NCI-H446 treated with DMSO at 0.1 percent for 48 hours (cell line): ENCODE measurements at places on chromosomes 3 and 15.

- DNase-seq = no peak
Observed at GRCh38 chr15:98865397-98866339, 141.9 kb downstream of the PGPEP1L start.

DNA sequence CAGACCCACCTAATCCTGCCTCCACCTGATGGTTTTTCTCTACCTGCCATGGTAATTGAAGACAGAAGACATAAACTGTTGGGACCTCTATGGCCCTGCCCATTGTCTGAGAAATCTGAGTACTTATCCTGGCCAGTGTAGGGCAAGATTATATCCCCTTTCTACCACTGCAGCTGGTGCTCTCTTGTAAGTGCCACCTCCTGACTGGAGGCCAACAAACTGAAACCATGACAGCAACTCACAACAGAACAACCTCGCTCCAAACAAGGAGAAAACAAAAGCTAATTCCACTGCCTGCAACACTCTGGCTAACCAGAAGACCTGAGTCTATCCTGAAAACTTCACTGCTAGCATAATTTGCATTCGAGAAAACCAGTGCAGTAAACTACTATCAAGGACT, 82.9 kb downstream of the CLDN1 start:
- no peak for DNase-seq

- no peak for DNase-seq
Observed at GRCh38 chr3:182795389-182795782, 2.1 kb downstream of the ATP11B start.

- no peak for DNase-seq
Observed at GRCh38 chr3:52245322-52246263, at the start of gene PPM1M. Gene PPM1M, plus strand, starts transcription at chr3:52245759. Its CDS starts 66 bp downstream, at chr3:52245825.
